ENCODE measurements at places on chromosomes 16 and 17. TPM values are rescaled to one million over a fixed set of nuclear protein-coding genes. Genes with fewer than 3 reads are reported as not detected.

DNA sequence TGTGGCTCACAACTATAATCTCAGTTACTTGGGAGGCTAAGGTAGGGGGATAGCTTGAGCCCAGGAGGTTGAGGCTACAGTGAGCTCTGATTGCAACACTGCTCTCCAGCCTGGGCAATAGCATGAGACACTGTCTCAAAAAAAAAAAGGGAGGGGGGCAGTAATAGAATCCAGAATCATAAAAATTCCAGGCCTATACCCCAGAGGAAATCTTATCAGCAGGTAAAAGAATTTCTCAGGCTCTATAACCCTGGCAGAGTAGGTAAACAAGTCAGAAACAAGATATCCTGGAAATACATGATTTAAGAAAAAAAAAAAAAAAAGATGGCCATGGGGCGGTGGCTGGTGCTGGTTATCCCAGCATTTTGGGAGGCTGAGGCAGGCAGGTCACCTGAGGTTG lies 12.9 kb downstream of the SPAG9 start:
- DNase-seq = no peak

- DNase-seq = no peak
Observed at GRCh38 chr17:28366605-28367004, 1.6 kb upstream of the SEBOX start.

DNA sequence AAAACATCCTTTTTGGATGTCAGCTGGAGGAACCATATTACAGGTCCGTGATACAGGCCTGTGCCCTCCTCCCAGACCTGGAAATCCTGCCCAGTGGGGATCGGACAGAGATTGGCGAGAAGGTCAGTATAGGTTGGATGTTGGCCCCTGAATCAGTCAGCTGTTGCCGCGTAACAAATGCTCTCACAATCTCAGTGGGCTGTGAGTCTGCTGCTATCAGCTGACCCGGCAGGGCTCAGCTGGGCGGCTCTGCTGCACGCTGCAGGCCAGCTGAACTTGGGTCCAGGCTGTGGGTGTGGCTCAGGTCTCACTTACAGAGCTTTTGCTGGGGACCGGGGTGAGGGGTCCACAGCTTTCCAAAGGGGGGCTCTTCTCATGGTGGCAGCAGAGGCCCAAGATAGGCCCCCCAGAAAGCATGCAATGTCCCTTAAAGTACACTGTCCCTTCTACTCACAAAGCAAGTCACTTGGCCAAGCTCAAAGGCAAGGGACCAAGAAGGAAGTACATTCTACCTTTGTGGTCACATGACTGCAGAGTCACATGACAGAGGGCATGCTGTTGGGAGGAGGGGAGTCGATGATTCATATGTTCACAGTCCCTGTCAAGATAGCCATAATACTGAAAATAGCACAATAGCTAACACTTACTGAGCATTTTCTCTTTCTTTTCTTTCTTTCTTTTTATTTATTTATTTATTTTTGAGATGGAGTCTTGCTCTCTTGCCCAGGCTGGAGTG lies 134.2 kb downstream of the ABCC1 start:
- DNase-seq = no peak

DNA sequence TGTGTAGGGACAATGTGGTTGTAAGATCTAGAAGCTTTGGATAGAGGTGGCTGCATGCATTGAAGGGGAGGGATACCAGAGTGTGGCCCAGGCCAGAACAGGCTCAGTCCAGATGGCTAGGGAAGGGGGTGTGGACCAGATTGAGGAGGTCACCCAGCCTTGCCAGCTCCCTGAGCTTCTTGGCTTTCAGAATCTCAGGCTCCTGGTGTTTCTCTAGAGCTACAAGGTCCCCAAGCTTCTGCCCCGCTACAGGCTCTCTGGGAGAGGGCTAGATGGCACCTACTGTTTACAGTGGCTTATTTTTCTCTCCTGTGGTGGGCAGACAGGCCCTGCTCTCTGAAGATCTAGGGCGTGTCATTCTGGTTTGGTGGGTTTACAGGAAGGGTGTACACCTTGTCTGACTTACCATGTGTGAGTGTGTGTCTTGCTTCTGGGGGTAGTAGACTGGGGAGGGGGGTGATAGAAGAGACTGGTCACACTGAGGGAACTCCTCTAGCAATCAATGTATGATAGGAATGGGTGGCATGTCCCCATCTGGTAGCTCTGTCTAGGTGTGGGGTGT lies 1.1 kb downstream of the RARA start:
- DNase-seq = no peak

DNA sequence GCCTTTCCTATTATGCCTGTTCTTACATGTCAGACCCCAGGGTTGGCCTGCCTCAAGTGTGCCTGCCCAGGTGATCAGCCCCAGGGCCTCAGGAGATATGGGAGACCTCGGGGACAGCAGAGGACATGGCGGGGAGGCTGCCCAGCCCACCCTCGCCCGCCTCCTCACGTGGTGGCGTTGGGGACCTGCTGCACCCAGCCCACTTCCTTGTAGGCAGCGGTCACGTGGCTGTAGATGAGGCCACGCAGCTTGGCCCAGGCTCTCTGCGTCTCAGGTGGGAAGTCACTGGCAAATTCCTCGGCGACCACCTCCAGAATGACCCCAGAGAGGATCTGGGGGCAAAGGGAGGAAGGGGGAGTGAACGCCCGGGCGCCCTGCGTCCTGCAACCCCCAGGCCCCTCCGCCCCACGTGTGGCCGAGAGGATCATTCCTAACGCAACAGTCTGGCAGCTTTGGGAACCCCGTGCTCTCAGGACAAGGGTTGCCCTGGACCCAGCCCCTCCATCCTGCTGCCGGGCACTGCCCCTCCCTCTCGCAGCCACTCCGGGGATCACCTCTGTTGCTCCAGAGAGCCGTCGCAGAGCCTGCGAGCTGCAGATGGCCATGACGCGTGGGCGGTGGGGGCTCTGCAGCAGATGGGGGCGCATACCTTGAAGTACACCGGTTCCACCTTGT lies 6.6 kb downstream of the CYGB start:
- DNase-seq = no peak

- no peak for DNase-seq
Observed at GRCh38 chr17:10585529-10585928, 36.1 kb upstream of the MYH2 start.

GRCh38 chr16:82017911-82018568 lies 6.8 kb upstream of the SDR42E1 start:
- no peak for DNase-seq

Gene GCGR
- not detected for total RNA-seq
